ENCODE measurements at places on chromosomes 3 and 15. TPM values are rescaled to one million over a fixed set of nuclear protein-coding genes. Genes with fewer than 3 reads are reported as not detected.

ADCY5 gene
- 8.4 TPM for total RNA-seq

DNA sequence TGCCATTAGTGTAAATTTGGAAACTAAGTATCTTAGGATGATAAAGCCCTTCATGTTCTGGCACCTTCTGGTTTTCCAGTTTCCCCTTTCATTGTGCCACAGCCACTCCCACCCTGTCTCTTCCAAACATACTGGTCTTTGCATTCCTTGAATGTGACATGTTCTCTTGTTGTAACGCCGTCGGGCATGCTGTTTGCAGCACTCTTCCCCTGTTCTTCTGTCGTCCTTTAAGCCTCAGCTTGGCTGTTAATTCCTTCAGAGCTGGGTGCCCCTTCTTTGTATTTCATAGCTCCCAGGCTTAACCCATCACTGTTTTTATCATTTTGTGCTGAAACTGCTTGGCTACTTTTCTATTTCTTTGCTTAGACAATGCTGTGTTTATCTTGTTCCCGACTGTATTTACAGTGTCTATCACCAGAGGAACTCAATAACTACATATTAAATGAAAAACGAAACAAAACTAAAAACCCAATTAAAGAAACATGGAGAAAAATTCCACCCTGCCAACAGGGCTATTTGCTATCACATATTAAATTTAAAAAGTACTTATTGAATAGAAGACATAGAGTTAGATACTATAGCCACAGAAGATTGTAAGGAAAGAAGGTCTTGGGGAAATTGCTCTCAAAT is 95.4 kb upstream of the KCNAB1 start:
- no peaks in the 10 kb centered on the region for H3K36me3 ChIP-seq
- DNase-seq, result no peak
- H3K4me3 ChIP-seq, result no peak overlapping the region
- H3K4me1 ChIP-seq, result no peaks in the 10 kb centered on the region
- H3K27me3 ChIP-seq, result no peaks in the 10 kb centered on the region

KCNMB3 gene
- under 0.01 TPM for total RNA-seq

ZSCAN2 gene
- 5.2 TPM for total RNA-seq

IFRD2 gene
- total RNA-seq, result 50.6 TPM

GRCh38 chr15:96891046-96891445 is 560.5 kb downstream of the NR2F2 start:
- no peak overlapping the region for H3K4me3 ChIP-seq
- no peak for DNase-seq
- H3K27ac ChIP-seq, result no peak overlapping the region
- no peaks in the 10 kb centered on the region for H3K4me1 ChIP-seq
- H3K36me3 ChIP-seq, result no peaks in the 10 kb centered on the region
- H3K27me3 ChIP-seq, result no peaks in the 10 kb centered on the region

TP63 gene
- 0.61 TPM for total RNA-seq

CCR2 gene
- total RNA-seq, result 0.61 TPM

- no peak for DNase-seq
- H3K27me3 ChIP-seq, result no peaks in the 10 kb centered on the region
- no peak overlapping the region for H3K4me3 ChIP-seq
- H3K27ac ChIP-seq, result no peak overlapping the region
- peaks cover 6% of the 10 kb centered on the region for H3K4me1 ChIP-seq
Observed at GRCh38 chr15:60379525-60380274, 18.1 kb downstream of the ANXA2 start.

GRCh38 chr3:112321867-112322652 is 10.9 kb upstream of the CD200 start:
- H3K4me1 ChIP-seq, result no peaks in the 10 kb centered on the region
- no peak overlapping the region for H3K27ac ChIP-seq
- no peak for DNase-seq
- H3K27me3 ChIP-seq, result no peaks in the 10 kb centered on the region
